Naive thymus-derived CD4-positive, alpha-beta T cell (primary cell): ENCODE measurements at places on chromosomes 6 and 20. TPM values are rescaled to one million over a fixed set of nuclear protein-coding genes. Genes with fewer than 3 reads are reported as not detected.

DNA sequence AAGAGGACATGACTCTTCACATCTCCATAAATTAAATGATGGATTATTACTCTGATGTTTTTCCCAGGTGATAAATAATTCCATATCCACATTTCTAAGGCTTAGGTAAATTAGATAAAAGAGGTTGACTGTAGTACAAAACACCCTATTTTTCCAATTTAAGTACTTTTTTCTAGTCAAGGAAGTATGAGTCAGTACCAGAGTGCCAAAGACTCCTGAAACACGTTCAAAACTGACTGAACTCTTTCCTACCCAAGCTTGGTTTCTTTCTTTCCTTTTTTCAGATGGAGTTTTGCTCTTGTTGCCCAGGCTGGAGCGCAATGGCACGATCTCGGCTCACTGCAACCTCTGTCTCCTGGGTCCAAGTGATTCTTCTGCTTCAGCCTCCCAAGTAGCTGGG lies 85.0 kb downstream of the DOK5 start:
- no peak overlapping the region for H3K27ac ChIP-seq
- no peaks in the 10 kb centered on the region for H3K4me1 ChIP-seq
- H3K36me3 ChIP-seq = no peaks in the 10 kb centered on the region

Gene TINAG
- total RNA-seq = not detected

Gene TXLNB
- total RNA-seq = 0.56 and 1.1 TPM in 2 replicates

DNA sequence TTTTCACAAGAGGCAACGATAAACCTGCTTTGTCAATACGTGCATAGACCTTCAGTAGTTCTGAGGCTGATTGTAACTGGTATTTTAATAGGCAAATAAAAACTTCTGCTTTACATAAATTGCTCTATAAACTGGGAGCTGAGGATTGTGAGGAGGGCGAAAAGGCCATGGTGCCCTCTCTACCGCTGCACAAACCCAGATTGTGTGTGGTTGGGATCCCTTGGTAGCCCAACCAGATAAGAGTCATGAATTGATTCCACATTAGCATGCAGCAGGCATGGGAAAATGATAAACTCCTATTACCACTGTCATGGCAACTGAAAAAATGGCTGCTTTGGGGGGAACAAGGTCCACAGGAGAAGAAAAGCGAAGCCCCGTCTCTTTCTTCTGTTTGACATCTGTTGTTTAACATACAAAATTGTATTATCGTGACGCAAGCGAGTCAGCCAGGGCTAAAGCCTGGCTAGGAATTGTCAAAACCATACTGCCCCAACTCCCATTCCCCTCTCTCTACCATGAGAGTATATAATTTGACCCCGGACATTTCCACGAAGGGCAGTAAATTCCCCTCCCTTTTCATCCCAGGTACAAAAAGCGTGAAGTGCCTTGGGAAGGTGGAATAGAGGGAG lies 157.8 kb upstream of the SALL4 start:
- no peak overlapping the region for H3K4me3 ChIP-seq
- H3K27ac ChIP-seq = no peak overlapping the region
- no peaks in the 10 kb centered on the region for H3K36me3 ChIP-seq

DNA sequence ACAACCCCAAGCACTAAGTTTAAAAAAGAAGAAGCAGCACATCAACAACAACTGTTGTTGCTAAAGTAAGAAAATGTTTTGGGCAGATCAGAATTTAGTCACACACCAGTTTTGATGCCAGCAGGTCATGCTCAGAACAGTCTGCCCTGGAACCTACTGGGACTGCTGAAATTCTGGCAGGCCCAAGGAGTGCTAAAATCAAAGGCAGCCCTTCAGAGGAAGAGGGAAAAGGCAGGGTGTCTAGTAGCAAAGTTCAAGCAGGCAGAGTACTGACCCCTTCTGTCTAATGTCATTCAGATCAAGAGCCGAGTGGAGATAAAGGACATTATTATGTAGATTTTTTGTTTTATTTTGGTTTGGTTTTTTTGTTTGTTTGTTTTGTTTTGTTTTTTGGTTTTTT lies 96.6 kb upstream of the LOC128125822 start:
- H3K4me3 ChIP-seq = no peak overlapping the region
- H3K36me3 ChIP-seq = no peaks in the 10 kb centered on the region
- DNase-seq = no peak
- no peaks in the 10 kb centered on the region for H3K27me3 ChIP-seq

Gene CDSN
- total RNA-seq = not detected

Gene CCND3
- 297 TPM for total RNA-seq

DNA sequence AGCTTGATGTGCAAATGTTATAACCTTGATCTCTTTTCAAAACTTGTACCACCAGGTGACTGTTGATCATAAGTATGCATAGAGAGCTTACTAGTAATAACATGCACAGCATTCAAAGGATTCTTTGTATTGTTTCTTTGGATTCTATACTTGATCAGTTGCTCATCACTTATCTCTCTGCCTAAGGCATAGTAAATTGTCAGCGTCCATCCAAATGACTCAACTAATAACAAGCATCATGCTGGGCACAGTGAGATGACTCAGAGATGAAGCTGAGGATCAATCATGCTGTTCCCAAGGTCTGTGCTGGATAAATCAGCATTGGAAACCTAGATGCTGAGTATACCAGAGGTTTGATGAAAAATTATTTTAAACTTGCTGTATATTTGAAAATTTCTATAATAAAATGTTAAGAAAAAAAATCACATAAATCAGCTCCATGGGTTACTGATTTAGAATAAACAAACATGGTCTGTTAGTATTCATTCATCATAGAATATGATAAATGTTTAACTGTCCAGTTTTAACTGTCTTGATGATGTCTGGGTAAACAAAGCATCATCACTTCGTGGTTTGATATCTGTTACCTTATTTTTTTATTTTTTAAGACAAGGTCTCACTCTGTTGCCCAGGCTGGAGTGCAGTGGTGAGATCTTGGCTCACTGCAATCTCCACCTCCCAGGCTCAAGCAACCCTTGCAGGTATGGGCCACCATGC lies 45.6 kb upstream of the SGK1 start:
- no peak overlapping the region for H3K4me3 ChIP-seq
- H3K27me3 ChIP-seq = no peaks in the 10 kb centered on the region
- DNase-seq = no peak
- no peaks in the 10 kb centered on the region for H3K4me1 ChIP-seq
- H3K36me3 ChIP-seq = no peaks in the 10 kb centered on the region

DNA sequence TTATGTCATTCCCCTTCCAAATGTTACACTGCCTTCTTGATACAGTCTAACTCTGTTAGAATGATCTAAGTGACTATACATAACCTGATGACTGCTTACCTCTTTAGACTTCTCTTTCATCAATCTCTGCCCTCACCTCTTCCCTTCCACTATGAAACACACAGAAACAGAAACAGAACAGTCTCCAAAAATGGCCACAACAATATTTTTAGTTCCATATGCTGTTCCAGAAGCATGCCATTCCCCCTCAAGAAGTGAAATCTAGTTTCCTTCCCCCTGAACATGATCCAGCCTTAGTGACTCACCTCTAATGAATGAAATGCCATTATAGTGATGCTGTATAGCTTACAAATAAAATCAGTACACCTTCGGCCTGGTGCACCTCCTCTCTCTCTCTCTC lies 229.3 kb upstream of the TENT5A start:
- H3K27ac ChIP-seq = no peak overlapping the region
- H3K4me1 ChIP-seq = no peaks in the 10 kb centered on the region
- H3K27me3 ChIP-seq = no peaks in the 10 kb centered on the region
- no peaks in the 10 kb centered on the region for H3K36me3 ChIP-seq

GRCh38 chr6:32087574-32088486 lies 21.3 kb downstream of the TNXB start:
- no peaks in the 10 kb centered on the region for H3K36me3 ChIP-seq
- no peaks in the 10 kb centered on the region for H3K27me3 ChIP-seq
- no peak overlapping the region for H3K27ac ChIP-seq

DNA sequence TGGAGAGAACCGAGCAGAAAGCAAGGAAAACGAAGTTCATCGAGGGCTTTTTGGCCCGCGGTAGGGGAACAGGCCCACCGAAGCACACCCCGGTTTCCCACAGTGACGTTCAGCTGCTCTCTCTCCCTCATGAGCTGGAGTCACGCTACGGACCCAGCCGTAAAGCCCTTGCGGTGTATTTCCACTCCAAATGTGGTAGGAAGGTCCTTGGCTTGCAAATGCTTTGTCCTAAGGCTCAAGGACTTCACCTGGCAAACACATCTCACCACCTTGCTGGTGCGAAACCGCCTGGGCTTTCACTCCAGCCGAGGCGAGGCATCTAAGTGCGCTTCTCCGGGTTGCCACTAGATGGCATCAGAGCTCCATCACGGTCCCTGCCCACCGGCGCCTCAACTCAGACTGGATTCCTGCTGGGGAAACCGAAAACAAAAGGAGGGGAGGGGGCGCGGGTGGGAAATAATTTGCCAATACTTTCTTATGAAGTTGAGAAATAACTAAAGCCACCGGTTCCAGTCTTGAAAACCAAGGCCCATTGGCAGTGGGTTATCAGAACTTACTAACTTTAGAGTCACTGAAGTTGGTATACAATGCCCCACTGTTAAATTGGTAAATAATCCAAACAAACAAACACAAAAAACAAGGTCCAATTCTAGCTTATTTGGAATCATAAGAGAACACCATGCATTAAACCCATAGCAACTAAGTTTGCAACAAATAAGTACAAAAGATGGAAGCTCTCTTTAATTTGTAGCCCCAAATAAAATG lies 13.4 kb upstream of the FOXC1 start:
- H3K4me1 ChIP-seq = peaks cover 4% of the 10 kb centered on the region
- no peaks in the 10 kb centered on the region for H3K36me3 ChIP-seq
- no peak overlapping the region for H3K4me3 ChIP-seq

DNA sequence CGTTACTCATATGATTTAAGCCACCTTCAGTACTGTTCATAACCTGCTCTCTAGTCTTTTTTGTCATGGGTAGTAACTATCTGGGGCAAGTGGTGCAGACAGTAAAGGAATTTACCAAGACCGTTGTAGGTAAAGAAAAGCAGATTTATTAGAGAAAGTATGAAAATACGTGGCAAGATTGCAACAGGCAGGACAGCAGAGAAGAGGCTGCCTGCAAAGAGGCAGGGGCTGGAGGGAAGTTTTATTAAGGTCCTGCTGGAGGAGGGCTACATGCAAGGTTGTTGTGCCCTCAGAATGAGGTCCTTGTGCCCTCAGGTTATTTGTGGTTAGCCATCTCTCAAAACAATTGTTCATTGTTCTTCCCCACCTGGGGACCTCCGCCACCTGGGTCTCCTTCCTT lies 444.3 kb downstream of the BCKDHB start:
- no peaks in the 10 kb centered on the region for H3K36me3 ChIP-seq
- H3K4me3 ChIP-seq = no peak overlapping the region
- H3K4me1 ChIP-seq = no peaks in the 10 kb centered on the region
- H3K27ac ChIP-seq = no peak overlapping the region

GRCh38 chr20:62441987-62442539 lies 14.7 kb upstream of the RBBP8NL start:
- DNase-seq = no peak
- H3K27ac ChIP-seq = no peak overlapping the region
- no peaks in the 10 kb centered on the region for H3K27me3 ChIP-seq
- no peak overlapping the region for H3K4me3 ChIP-seq
